Osteocyte (in vitro differentiated cells): ENCODE measurements at places on chromosomes 7 and 10. TPM values are rescaled to one million over a fixed set of nuclear protein-coding genes. Genes with fewer than 3 reads are reported as not detected.

Gene MYH16
- total RNA-seq = not detected in 2 replicates

GRCh38 chr7:116524221-116524608, 621 bp upstream of the CAV1 start:
- H3K4me3 ChIP-seq = peak overlapping the region; percentile 89
- H3K4me1 ChIP-seq = peaks cover 66% of the 10 kb centered on the region
- peak overlapping the region; percentile 99 for H3K27ac ChIP-seq
- peaks cover 16% of the 10 kb centered on the region for H3K36me3 ChIP-seq
- no peak for DNase-seq

Gene LARP4B
- total RNA-seq = 79.6 and 80.9 TPM in 2 replicates

DNA sequence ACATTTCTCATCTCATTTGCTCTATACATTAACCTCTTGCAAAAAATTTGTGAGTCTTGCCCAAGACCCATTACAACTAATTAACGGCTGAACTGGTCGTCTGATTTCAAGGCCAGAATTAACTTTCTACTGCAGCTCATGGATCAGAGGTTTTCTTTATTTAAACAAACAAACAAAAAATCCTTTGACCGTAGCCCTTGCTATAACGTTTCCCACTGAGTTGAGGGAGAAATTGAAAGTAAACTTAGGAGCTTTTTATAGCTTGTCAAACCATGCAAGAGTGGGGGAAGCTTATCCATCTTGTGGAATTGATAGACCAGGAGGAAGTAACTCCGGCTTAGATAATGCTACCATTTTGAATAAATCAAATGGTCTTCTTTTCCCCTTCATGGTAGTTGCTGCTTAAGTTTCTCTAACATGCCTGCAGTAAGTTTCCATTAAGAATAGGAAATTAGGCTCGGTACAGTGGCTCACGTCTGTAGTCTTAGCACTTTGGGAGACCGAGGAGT, 3.3 kb downstream of the SRGN start:
- H3K27ac ChIP-seq = peak overlapping the region; percentile 96
- H3K27me3 ChIP-seq = no peaks in the 10 kb centered on the region
- peak overlapping the region; percentile 20 for H3K4me3 ChIP-seq
- no peaks in the 10 kb centered on the region for H3K36me3 ChIP-seq

- H3K36me3 ChIP-seq = peaks cover 2% of the 10 kb centered on the region
- no peak for DNase-seq
- H3K4me1 ChIP-seq = no peaks in the 10 kb centered on the region
- H3K4me3 ChIP-seq = no peak overlapping the region
- no peak overlapping the region for H3K27ac ChIP-seq
Observed at GRCh38 chr7:57774300-57774699, 324.3 kb downstream of the ZNF716 start.

DNA sequence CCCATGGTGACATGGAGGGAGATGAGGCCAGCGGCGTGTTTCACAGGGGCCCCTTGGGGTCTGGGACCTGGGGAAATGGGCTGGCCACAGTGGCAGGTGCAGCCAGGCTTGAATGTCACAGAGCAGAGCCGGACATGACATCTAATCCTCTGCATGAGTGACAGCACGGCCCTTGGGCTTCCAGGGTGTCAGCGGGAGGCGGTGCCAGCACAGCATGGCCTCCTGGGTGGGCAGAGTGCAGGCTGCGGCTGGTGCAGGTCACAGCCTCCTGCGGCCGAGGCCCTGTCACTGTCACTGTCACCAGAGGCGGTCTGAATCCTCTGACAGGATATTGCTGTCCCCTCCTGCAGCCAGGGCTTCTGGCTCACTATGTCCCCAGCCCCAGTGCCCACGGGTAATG, 18.2 kb downstream of the BHLHA15 start:
- peaks cover 9% of the 10 kb centered on the region for H3K36me3 ChIP-seq
- no peak for DNase-seq
- H3K4me1 ChIP-seq = no peaks in the 10 kb centered on the region
- H3K27me3 ChIP-seq = no peaks in the 10 kb centered on the region

- no peak overlapping the region for H3K27ac ChIP-seq
- no peaks in the 10 kb centered on the region for H3K36me3 ChIP-seq
- peak overlapping the region; percentile 85 for H3K4me3 ChIP-seq
- peaks cover 63% of the 10 kb centered on the region for H3K27me3 ChIP-seq
Observed at GRCh38 chr7:22549051-22549450, 49.1 kb upstream of the STEAP1B start.

Gene SEC61G
- total RNA-seq = 113 and 120 TPM in 2 replicates

Gene CRYGN
- total RNA-seq = not detected in 2 replicates

Gene GGCT
- total RNA-seq = 24.2 and 26.7 TPM in 2 replicates

Gene FLNC
- 26.9 and 28.6 TPM in 2 replicates for total RNA-seq

DNA sequence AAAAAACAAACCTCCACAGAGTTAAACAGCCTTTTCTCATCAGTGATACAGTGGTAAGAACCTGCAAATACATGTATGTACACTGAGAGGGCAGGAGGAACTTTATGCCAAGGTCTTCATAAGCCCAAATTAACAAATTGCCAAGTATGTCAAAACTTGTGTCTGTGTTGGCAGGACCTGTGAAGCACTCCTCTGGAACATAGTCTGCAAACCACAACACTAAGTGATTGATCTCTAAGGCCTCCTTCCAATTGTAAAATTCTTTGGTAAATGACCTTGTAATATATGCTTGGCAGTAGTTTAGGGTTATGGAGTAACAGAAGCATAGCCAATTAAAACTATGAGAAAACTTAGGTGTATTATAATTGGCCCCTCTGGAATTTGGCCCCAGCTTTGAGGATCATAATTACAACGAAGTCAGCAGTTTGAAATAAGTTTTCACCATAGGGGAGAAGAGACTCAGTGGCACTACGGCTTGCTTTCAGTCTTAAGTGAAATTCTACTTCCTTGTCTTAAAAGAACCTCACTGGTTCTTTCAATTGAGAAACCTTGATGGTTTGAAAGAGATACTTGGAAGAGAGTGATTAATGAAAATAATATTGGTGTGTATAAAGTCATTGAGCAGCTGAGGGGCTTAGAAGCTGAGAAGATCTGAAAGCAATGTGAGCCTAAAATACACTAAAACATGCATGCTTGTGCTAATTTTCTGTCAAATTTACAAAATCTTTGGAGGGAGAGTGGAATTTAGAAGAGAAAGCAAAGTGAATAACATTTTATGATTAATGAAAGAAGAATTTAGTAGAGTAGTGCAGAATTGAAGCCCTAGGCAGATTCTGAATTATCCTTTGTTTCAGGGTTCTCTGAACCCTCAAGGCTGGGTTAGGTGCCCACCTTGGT, 57.6 kb downstream of the CNNM2 start:
- H3K27me3 ChIP-seq = no peaks in the 10 kb centered on the region
- peak overlapping the region; percentile 11 for H3K27ac ChIP-seq
- no peak for DNase-seq
- peaks cover 11% of the 10 kb centered on the region for H3K4me1 ChIP-seq

- H3K27me3 ChIP-seq = peaks cover 26% of the 10 kb centered on the region
- no peaks in the 10 kb centered on the region for H3K36me3 ChIP-seq
- no peaks in the 10 kb centered on the region for H3K4me1 ChIP-seq
- no peak overlapping the region for H3K27ac ChIP-seq
- no peak for DNase-seq
Observed at GRCh38 chr7:142788303-142789289, 17.8 kb downstream of the PRSS2 start.

Gene EPDR1
- 14.6 and 16.6 TPM in 2 replicates for total RNA-seq

Gene RBP4
- total RNA-seq = 0.56 and 0.63 TPM in 2 replicates

DNA sequence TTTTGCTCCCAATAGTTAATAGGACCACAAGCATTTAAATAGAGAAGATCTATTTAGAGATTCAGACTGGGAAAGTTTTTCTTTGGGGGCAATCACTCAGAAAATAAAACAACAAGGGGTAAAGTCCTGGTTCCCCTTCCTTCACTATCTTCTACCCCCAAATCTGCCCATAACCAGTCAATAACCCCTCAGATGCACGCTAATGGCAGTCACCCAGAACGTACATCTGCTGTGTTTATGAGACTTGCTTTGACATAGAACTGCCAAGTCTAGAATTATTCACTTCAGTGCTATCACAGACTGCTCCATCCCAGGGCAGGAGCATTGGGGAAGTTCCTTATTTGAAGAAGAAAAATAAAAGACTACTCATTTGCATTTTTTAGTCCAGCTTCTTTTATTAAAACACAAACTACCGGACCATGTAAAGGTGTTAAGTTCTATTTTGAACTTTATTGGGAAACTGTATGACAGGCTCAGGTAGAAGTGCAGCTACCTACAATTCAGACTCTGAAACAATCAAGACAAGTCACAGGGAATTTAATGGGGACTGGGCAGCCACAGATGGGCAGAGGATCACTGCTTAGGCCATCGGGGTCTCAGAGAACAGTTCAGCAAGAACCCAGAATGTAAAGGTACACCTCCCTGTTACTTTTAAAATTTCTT, 38.4 kb downstream of the ANK3 start:
- no peak overlapping the region for H3K27ac ChIP-seq
- H3K4me3 ChIP-seq = no peak overlapping the region
- peaks cover 44% of the 10 kb centered on the region for H3K4me1 ChIP-seq
- H3K36me3 ChIP-seq = no peaks in the 10 kb centered on the region
- no peak for DNase-seq

Gene TRUB1
- total RNA-seq = 15.9 and 18.5 TPM in 2 replicates

DNA sequence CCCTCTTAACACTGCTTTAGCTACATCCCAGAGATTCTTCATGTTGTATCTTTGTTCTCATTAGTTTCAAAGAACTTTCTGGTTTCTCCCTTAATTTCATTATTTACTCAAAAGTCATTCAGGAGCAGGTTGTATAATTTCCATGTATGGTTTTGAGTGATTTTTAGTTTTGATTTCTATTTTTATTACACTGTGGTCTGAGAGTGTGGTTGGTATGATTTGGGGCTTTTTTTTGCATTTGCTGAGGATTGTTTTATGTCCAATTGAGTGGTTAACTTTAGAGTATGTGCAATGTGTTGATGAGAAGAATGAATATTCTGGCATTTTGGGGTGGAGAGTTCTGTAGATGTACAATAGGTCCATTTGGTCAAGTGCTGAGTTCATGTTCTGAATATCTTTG, 37.9 kb upstream of the CAPZA2 start:
- no peaks in the 10 kb centered on the region for H3K4me1 ChIP-seq
- no peaks in the 10 kb centered on the region for H3K27me3 ChIP-seq
- H3K36me3 ChIP-seq = no peaks in the 10 kb centered on the region
- no peak overlapping the region for H3K27ac ChIP-seq
- no peak for DNase-seq

- peaks cover 2% of the 10 kb centered on the region for H3K4me1 ChIP-seq
- DNase-seq = no peak
- H3K4me3 ChIP-seq = no peak overlapping the region
- no peak overlapping the region for H3K27ac ChIP-seq
Observed at GRCh38 chr10:77960829-77961329, 34.3 kb upstream of the DLG5 start.

DNA sequence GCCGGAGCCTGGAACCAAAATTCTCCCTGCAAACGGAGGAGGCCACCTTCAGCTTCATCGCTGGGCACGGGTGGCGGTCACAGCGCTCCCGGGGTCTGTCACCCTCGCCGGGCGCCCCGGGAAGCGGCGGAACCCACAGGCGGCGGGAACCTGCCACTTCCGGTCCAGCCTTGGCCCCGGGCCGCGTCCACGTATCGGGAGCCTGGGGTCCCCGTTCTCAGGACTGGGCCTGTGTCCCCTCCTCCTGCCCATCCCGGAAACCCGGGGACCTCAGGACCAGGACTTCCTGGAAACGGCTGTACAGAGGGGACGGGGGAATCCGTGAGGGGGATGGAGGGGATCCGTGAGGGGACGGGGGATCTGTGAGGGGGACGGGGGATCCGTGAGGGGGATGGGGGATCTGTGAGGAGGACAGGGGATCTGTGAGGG, 25.4 kb downstream of the PDGFA start:
- H3K4me3 ChIP-seq = no peak overlapping the region
- no peaks in the 10 kb centered on the region for H3K27me3 ChIP-seq

Gene GPR15LG
- not detected in 2 replicates for total RNA-seq

GRCh38 chr7:55558962-55559920, 13.1 kb downstream of the VOPP1 start:
- H3K27me3 ChIP-seq = no peaks in the 10 kb centered on the region
- peaks cover 9% of the 10 kb centered on the region for H3K36me3 ChIP-seq
- no peak overlapping the region for H3K4me3 ChIP-seq
- peaks cover 34% of the 10 kb centered on the region for H3K4me1 ChIP-seq
- no peak overlapping the region for H3K27ac ChIP-seq
- no peak for DNase-seq

DNA sequence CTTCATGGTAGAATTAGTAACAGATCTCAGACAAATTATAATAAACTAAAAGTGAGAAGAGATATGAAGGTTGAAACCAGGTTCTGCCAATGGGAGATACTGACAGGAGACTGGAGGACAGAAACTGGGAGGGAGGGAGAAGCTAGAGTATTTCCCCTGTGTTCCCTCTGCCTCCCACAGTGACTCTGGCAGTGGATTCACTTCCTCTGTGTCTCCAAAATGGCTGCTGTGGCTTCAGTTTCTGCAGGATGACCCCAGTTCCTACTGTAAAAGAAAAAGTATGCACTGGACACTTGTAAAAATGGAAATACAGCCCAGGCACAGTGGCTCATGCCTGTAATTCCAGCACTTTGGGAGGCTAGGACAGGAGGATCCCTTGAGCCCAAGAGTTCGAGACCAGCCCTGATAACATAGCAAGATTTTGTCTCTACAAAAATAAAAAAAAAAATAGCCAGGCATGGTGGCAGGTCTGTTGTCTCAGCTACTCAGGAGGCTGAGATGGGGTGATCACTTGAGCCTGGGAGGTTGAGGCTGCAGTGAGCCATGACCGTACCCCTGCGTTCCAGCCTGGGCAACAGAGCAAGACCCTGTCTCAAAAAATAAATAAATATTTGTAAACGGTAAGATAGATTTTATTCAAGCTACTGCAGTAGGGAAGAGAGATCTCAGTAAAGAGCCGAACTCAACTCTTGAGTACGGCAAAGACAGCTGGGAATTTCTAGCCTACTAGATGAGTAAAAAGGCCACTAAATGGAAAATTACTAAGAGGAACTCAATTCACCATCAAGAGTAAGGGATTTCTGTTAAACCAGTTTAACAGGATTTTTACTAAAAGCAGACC, 156.6 kb upstream of the TRIM24 start:
- no peaks in the 10 kb centered on the region for H3K4me1 ChIP-seq
- no peak for DNase-seq
- H3K27ac ChIP-seq = no peak overlapping the region
- H3K36me3 ChIP-seq = peaks cover 2% of the 10 kb centered on the region
- no peak overlapping the region for H3K4me3 ChIP-seq

Gene MBL2
- total RNA-seq = not detected in 2 replicates

DNA sequence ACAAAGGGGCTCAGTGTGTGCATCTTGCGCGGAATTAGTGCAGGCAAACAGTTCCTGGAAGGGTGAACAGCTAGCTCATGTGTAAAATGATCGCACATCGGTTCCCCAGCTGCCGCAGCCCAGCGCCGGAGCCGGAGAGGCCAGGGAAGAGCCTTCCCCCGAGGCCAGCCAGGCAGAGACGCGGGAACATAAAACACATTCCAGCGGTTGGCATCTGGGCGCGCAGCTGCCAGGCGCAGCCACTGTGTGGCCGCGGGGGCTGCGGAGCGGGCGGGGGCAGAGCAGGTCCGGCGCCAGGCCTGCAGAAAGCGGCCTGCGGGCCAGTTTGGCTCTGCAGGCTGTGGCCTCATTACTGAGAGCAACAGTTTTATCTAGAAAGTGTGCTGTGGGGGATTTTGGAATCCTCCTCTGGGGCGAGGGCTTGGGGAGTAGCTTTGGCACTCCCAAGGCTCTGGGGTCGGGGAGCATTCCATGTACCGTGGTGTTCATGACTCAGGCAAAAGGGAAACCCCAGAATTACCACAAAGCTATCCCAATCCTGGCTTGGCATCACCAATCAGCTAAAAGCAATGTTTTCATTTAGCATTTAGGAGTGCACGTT, 74.3 kb downstream of the SAMD9 start:
- peaks cover 4% of the 10 kb centered on the region for H3K36me3 ChIP-seq
- H3K4me3 ChIP-seq = peak overlapping the region; percentile 61
- peak; percentile 90 for DNase-seq
- H3K27ac ChIP-seq = peak overlapping the region; percentile 96

- H3K4me1 ChIP-seq = no peaks in the 10 kb centered on the region
- H3K36me3 ChIP-seq = peaks cover 34% of the 10 kb centered on the region
- no peak for DNase-seq
- no peaks in the 10 kb centered on the region for H3K27me3 ChIP-seq
- no peak overlapping the region for H3K4me3 ChIP-seq
Observed at GRCh38 chr7:96157856-96158255, 164.0 kb downstream of the SLC25A13 start.
